Stimulated activated CD4-positive, alpha-beta T cell treated with anti-CD3 and anti-CD28 coated beads, Interleukin-15, amount 100 ng/mL, for 48 hours (primary cell): ENCODE measurements at places on chromosomes 6 and 20.

GRCh38 chr20:19252451-19253120 lies 40.1 kb downstream of the SLC24A3 start:
- DNase-seq = no peak

GRCh38 chr20:63456429-63457284 lies 15.8 kb downstream of the KCNQ2 start:
- DNase-seq = no peak

DNA sequence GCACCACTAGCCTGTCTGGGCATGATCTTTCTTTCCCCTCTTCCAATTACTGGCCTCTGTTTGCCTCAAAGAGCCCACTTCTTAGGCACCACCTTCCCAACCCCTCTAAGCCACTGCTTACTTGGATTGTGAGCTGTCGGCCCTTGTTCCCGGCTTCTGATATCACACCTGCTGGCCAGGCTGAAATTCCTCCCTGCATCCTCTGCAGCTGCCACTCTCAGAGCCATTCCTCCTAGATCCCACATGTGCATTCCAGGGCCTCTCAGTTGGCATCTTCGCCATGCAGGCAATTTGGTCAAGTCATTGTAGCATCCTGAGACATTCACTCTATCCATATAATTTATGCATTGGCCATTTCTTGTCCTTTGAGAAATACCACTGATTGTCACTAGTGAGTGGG lies 135.9 kb downstream of the OLIG3 start:
- no peak for DNase-seq

- DNase-seq = no peak
These were observed 80.5 kb downstream of the SASH1 start for GRCh38 chr6:148423133-148423532.

- DNase-seq = no peak
These were observed 404.1 kb upstream of the ID4 start for GRCh38 chr6:19432966-19433498.

DNA sequence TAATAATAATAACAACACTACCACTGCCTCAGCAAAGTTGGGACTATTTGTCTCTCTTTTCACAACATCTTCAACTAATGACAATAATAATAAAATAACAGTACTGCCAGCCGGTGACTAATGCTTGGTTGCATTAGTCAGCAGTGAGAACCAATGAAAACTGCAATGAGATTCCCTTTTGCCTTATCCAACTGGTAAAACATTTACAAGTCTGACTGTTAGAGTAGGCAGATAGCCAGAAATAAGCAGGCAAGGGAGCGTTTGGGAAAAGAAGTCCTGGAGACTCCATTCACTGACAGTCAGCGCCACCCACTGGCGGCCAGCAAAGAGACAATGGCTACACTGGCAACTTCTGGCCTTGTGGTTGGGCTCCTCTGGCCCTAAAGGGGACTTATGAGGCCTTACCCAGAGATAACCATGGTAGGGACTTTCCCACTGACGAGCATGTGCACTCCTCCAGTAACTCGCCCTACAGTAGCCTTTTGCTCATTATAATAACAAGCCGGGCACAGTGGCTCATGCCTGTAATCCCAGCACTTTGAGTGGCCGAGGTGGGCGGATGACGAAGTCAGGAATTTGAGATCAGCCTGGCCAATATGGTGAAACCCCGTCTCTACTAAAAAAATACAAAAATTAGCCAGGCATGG lies 3.4 kb upstream of the NSFL1C start:
- DNase-seq = no peak

DNA sequence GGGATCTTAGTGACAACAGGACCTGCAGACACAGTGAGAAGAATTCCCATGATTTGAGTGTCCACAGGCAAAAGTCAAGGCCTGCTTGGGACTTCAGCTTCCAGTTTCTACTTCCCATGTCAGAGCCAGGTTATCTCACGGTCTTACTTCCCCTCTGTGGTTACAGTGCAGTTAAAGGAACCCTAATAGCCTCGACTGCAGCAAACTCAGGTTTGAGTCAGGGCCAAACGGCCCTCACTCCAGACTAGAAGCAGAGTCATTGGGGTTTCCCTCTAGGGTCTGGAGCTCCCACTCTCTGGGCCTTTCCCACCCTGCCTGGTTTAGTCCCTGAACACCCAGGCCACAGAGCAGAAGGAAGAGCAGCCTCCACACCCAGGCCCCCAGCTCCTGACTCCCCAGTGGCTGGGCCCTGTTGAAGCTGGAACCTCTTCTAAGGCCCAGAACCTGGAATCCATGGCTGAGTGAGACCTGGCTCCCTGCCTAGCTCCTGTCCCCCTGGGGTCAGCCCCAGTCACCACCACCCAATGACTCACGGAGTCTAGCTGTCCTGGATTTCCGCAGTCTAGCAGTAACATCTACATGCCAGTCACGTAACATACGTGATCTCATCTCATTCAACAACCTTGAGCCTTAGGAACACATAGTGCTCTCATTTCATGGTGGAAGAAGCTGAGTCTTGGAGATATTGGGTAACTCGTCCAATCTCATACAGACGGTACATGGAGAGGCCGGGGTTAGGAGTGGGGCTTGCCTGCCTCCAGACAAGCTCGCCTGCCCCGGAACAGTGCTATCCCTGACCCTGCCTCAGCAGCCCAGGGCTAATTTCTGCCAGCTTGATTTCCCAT lies 9.2 kb upstream of the GHRH start:
- no peak for DNase-seq

GRCh38 chr6:33427585-33428223 lies 7.8 kb downstream of the SYNGAP1 start:
- no peak for DNase-seq

DNA sequence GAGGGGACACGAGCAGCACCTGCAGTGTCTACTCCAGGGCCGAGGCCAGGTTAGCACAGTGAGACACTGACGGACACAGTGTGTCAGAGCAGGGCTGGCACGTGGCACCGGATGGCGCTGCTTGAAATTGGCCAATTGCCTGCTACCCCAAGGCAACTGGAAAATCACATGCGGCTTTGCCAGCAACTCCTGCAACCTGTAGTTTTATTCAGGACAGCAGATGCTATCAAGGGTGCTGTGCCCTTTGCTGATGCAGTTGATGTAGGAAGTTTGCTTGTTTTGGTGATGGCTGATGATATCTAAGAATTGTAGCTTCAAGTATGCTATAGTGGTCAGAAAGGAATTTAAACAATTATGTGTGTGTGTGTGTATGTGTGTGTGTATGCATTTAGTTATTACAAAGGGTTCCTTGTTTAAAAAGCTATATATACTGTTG lies 25.9 kb downstream of the RIN2 start:
- no peak for DNase-seq

- DNase-seq = peak; percentile 5
These were observed at the start of gene HTR1E for GRCh38 chr6:86937219-86938079. Gene HTR1E, plus strand, starts transcription at chr6:86937528. Its CDS starts 77,807 bp downstream, at chr6:87015335.

GRCh38 chr6:1535295-1535694 lies 74.4 kb upstream of the FOXC1 start:
- DNase-seq = no peak

GRCh38 chr6:150915880-150916265 lies 50.4 kb downstream of the MTHFD1L start:
- no peak for DNase-seq

DNA sequence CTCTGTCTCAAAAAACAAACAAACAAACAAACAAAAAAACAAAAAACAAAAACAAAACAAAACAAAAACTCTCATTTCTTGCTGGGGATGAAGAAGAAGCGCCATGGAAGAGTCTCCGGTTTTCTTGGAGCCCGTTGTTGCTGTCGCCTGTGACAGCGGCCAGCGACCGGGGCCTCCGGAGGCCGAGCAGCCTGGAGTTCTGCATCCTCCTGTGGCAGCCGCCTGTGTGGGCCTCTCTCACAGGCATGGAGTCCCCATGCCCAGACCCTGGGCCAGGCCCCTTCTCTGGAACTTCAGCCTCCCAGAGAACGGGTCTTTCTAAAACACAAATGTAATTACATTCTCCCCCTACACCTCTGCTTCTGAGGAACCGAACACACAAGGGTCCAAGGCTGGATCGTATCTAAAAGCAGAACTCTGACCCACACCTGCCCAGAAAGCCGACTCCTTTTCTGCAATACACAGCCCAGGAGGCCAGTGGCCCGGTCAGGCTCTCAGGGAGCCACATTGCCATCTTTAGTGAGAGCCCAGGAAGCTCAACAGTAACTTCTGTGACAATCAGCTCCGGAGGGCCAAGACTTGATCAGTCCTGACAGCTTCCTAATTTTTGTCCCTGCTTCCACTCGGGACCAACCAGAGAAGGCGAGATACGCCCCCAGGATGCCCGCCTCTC lies 18.5 kb downstream of the DACT2 start:
- DNase-seq = no peak

GRCh38 chr6:33944686-33945411 lies 141.0 kb upstream of the MLN start:
- no peak for DNase-seq

- no peak for DNase-seq
These were observed 1.2 kb upstream of the ACAT2 start for GRCh38 chr6:159760602-159761057.

DNA sequence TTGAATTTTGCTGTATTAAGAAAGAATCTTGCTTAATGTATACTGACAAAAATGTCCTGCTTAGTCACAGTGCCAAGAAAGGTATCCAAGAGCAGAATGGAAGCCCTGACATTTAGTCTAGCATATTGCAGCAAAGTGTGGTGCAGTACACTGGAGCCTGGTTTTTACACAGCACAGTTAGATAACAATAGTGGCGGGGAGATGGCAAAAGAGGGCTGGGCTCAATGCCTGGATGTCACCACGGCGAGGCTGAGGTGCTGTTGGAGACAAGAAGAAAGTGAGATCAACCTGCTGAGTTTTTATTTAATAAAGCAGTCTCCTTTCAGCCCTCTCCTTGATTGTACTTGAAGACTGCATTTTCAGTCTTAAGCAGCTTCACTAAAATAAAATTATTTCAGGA lies 426.0 kb downstream of the LMBRD1 start:
- DNase-seq = no peak

- no peak for DNase-seq
These were observed 16.2 kb upstream of the PKHD1 start for GRCh38 chr6:52103623-52104022.

GRCh38 chr6:159858259-159858658 lies 32.5 kb upstream of the MAS1 start:
- no peak for DNase-seq

GRCh38 chr20:25571240-25571639 lies 14.1 kb downstream of the NINL start:
- no peak for DNase-seq

DNA sequence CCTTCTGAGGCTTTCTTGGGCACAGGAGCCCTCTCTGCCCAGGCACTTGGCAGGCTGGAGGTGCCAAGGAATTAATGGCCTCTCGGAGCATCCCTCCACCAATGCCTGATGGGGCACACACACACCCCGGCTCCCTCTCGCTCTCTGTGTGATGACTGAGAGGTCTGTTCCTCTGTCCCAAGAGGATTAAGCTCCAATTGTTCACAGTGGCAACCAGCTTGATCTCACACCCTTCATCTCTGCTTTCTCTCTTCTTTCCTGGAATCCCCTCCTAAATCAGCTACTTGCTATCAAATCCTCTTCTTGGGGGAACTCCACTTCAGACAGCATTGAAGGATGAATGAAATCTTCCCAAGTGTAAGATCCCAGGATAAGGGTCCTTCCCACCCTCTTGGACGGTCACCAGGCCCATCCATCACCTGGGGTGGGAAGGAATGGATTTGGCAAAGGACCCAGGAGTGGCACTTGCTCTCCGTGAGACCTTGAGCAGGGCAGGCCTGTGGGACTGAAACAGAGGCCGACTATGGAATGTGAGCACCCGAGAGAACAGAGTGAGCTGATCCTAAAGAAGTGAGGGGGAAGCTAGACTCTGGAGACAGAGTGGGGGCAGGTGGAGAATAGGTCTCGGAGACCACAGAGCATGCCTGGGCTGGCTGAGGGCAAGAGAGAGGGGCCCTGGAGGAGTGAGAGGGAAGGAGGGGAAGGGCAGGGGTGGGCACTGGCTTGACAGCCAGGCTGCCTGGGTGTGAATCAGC lies 93.6 kb downstream of the GRM4 start:
- no peak for DNase-seq

- no peak for DNase-seq
These were observed 300.3 kb downstream of the SMOC2 start for GRCh38 chr6:168741305-168741704.

DNA sequence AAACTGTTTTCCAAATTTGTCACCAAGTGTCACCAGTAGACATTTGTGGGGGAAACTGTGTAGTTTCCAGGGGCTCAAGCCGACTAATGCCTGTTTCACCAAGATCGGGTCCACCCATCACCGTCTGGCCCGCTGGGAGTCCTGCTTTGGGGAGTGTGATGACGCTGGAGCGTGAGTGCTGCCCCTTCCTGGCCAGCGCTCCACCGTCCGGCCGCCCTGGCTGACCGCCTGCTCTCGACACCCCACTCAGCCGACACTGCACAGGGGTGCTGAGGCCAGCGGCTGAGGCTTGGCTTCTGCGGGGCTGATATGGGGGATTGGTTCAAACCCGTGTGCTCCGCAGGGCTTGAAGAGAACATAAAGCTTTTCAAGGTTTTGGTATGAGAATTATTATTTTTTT lies 160.1 kb downstream of the SMOC2 start:
- no peak for DNase-seq

DNA sequence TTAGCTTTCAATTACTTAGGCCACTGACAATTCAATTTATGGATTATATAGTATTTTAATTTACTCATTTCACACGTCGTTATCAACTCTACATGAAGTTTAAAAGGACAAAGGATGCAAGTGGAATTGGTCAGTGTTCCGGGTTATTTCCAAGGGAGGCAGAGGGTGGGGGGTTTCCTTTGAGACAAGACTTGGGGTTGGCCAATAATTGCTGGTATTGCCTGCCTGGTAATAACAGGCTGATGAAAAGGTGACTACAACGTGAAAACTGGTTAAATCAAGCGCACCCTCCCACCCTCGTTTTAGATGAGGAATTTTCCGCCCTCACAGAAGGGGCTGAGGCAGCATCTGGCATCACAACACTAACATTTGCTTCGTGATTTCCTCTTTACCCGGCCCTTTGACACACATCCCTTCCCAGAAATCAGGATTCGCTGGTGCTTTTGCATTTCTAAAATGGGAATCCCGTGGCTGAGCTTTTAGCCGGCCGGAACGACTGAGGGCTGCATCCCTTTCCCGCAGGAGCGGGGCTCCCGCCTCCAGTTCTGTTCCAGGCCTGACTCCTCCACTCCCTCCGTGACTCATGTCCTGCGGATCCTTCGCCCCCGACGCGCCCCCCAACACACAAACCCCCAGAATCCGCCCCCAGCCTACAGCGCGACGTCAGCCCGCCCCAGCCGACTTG lies 999 bp upstream of the PIM1 start:
- no peak for DNase-seq
